ENCODE measurements at places on chromosomes 6 and 20.
A peak's percentile ranks its signal among the peaks of the same experiment; 100 is the strongest.

DNA sequence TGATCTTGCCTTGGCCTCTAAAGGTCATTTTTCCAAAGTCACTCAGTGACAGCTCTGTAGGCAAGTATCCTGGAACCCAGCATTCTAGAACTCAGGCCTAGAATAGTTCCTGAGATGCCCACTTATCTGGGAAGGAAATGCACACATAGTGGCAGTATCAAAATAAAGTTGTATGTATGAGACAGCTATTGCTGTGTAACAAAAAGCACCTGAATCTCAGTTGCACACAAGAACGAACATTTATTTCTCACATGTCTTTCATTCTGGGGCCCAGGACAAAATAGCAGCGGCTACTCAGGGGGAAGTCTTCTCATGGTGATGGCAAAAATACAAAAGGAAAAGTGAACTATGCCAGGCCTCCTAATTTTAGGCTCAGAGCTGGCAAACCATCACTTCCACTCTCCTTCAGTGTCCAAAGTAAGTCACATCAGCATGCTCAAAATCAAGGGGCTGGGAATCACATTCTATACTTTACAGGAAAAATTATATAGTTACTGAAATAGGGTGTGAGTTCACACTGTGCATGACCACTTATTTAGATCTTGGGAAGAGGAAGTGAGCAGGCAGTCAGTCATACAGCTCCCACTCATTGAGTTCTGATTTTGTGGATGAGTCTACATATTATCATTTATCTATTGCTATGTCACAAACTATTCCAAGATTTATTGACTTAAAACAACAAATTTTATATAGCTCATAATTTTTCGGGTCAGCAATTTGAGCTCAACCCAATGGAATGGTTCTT lies 133.7 kb upstream of the RIN2 start:
- DNase-seq = no peak

DNA sequence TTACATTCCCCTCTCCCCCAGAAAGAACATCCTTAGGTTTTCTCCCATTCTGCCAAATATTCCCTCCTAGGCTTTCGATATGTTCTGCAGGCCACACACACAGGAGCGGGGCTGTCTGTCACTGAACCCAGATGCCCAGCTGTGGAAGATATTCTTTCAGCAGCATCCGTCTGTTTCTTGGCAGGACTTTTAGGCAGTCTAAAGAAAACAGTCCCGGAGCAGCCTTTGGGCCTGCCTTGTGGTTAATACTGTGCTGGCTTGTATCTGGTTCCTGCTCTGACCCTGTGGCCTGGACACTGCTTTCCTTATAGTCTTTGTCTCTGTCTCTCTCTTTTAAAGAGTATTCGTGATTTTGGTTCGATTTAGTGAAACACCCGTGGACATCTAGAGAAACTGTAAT lies 94.6 kb upstream of the SUPT3H start:
- DNase-seq = no peak

DNA sequence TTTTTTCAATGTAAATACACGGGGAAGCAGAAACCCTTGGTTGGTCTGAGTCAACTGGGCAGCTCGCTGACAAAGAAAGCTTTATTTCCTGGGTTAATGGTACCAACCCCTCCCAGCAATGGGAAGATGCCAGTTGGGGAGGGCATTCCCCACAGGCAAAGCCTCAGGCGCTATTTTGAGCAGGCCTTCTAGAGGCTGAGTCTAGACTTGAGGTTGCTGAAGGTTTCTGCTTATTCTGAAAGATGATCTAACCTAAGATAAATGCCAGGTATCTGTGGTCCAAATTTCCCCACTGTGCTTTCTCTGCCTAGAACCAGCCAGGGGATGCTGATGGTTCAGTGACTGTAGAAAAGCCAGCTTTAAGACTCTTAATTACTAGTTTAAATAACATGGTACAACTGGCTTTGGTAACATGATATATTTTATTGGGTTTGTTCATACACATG lies 172.5 kb upstream of the JARID2 start:
- no peak for DNase-seq

GRCh38 chr6:151452750-151453427 lies 963 bp upstream of the RMND1 start:
- DNase-seq = no peak

DNA sequence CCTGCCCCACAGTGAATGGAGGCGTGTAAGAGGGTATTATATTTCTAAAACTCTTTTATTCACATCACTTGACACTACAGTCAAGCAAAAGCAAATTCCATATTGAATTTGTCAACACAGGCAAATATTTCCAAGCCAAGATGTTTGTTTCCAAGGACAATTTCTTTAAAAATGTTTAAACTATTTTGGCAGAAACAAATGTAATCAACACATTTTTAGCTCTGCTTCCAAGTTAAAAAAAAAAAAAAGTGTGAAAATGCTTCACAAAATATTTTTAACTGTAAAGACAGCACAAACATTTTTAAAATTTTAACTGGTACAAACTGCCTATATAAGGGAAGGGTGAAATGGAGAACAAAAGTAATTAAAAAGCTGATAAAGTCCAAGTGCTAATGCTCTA lies 44.9 kb upstream of the DST start:
- no peak for DNase-seq

DNA sequence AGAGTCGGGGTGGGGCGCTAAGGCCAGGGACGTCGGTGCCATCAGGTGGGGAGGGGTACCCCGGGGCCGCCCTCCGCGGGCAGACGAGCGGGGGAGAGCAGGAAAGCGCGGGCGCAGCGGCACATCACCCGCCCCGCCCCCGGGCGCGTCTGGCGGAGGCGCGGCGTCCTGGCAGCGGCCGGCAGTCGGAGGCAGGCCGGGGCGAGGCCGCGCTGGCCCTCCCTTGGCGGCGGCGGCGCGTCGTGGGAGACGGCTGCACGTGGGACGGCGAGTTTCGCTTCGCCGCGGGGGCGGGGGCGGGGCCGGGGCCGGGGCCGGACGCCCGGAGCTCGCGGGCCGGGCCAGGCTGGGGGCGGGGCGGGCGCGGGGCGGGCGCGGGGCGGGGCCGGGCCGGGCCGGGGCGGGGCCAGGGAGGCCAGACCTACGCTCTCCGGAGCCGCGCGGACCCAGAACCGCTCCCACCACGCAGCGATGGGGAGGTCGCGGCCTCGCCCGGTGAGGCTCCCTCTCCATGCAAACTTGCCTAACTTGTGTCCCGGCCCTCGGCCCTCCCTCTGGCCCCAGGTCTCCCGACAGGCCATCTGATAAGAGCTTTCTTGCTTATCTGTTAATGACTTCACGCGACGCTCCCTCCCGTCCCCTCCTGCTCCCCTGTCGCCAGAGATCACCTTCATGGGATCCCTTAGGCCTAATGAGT lies 12.5 kb downstream of the ITPR3 start:
- DNase-seq = peak; percentile 36

DNA sequence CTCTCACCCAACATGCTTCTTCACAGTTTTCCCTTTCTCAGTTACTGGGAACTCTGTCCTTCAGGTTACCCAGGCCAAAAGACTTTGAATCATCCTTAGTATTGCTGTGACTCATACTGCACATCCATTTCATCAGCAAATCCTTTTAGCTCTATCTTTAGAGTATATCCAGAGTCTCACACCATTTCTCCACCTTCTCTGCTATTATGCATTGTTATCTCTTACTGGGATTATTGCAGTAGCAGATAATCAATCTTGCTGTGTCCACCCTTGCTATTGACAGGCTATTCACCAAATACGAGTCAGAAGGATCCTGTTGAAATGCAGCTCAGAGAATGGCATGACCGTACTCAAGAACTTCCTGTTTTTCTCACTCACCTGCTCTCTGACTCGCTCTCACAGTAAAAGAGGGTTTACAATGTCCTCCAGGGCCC lies 57.3 kb downstream of the BCKDHB start:
- DNase-seq = peak; percentile 50

- no peak for DNase-seq
These were observed 179.5 kb downstream of the CDH26 start for GRCh38 chr20:60137657-60138245.

- DNase-seq = no peak
These were observed 12.3 kb upstream of the SPO11 start for GRCh38 chr20:57317316-57317788.

DNA sequence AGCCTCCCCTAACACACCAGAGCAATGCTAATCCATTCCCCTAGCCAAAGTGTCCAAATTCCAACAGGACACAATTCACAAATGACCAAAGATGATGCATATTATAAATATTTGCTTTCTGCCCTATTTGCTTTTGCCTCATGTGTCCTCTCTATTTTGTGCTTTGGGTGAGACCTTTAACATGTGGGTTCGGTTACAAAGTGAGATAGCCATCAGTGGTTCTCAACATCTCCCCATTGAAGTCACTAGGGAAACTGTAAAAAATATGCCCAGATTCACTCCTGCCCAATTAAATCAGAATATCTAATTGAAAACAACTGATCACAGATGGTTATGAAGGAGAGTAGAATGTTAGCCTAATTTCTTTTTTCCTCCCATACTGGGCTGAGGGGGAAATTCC lies 159.2 kb downstream of the MTFR2 start:
- no peak for DNase-seq

DNA sequence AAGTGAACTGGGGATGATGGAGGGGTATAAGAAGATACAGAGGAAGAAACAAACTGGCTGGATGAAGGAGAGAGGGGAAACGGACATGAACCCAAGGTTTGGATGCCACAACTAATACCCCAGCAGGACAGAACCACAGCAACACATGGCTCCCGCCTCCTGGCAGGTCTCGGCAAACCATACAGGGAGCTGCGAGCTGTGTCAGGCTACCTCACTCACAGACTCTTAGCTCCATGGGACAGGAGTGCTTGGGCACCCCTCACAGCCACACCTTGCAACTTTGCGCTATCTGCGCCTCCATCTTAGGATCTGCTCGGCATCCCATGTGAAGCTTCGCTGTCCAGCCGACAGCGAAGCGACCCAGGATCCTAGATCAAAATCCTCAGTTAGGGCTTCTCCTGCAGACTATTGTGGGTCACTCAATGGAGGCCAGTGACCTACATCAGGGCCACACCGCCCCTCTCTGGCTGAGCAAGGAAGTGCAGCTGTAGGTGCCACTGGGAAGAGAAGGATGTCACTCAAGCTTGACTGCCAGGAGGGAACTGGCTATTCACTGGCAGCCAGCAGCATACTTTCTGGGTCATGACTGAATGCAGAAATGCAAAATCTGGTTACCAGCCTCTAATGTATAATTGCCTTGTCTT lies 174.4 kb upstream of the RIN2 start:
- no peak for DNase-seq

- no peak for DNase-seq
These were observed 144.8 kb downstream of the BCKDHB start for GRCh38 chr6:80251321-80251720.

- no peak for DNase-seq
These were observed 2.6 kb upstream of the CENPW start for GRCh38 chr6:126337323-126337722.

DNA sequence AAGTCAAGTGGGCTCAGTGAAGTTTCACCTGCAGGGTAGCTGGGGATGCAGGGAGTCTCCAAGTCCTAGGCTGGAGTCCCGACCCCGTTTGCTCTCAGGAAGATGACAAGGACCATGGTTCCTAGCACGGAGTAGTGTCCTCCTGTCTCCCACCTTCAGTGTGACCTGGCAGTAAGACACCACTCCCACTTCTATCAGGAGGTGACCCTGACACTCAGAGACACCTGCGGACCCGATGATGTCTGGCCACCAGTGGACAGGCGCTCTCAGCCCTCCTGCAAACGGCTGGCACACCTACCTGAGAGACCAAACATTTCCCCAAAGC lies 1.1 kb downstream of the SOD2 start:
- no peak for DNase-seq

- DNase-seq = no peak
These were observed 86.4 kb upstream of the CLDN20 start for GRCh38 chr6:155177363-155177961.

DNA sequence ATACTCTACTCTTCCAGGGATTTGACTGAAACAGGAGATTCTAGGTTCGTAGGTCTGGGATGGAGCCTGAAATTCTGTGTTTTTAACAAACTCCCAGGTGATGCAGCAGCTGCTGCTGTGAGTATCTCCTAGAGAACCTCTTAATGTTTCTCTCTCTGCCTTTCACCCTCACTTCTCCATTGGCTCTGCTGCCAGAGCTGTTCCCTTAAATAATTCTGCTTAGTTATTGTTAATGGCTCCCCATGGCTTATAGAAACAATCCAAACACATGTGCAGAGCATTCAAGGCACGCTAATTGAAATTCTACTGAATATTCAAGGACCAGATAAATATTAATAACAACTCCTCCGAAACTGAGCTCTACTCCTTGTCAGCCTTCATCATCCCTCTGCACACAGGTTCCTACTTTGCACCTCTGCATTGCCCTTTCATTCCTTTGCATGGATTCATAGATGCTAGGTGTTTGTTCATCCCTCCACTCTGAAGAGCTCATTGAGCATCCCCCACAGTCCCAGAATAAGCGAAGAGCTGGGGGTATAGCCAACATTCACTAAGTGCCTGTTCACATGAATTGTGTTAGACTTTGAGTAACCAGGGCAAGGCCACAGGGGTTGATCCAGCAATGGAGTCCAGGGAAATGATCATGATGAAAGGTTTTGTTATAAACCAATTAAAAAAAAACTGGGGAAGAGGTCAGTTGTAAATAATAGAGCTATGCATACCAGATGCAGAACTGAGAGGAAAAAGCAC lies 488.4 kb upstream of the JAG1 start:
- DNase-seq = no peak

- DNase-seq = no peak
These were observed 2.6 kb upstream of the SIRPB1 start for GRCh38 chr20:1622450-1622849.

DNA sequence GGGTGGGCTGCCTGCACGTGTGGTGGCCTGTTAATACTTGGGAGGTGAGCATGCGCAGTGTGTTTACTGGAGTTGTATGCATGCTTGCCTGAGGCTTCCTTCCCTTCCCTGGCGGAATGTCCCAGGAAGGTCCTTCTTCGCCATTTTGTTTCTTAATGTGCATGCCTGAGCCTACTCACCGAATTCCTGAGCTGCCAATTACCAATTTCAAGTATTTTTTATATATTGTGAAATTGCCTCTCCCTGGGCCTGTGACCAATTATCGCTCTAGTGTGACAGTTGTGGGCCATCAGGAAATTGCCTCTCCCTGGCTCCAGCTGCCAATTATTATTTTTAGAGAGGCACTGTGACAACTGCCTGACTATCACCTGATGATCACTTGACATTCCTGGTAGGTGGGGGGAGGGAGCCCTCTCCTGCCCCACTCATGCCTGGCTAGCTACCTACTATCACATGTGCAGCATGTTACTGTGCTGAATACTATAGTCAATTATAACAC lies 70.0 kb downstream of the FAM50B start:
- no peak for DNase-seq

DNA sequence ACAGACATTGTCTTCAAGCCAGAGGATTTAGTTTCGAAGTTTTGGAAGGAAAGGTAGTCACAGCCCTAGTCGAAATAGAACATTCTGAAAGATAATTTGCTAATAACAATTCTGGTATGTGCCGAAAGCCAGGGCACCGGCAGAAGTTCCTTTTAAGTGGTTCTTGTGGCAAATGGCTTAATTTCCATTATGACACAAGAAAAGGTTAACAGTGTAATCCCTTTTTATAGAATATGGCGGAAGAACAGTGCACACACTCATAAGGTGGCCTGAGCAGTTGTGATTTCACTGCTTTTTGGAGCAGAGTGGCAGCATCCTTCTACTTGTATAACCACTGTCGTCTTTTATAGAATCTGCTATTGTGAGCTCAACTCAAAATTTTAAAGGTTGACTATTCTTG lies 152.4 kb downstream of the SASH1 start:
- DNase-seq = no peak

GRCh38 chr6:41682056-41682477 lies 43.8 kb downstream of the MDFI start:
- DNase-seq = peak; percentile 68
